BE2C (cell line): ENCODE measurements at places on chromosomes 6 and 20.

- DNase-seq, result no peak
Measured at GRCh38 chr6:54695815-54696214, 150.8 kb upstream of the FAM83B start.

DNA sequence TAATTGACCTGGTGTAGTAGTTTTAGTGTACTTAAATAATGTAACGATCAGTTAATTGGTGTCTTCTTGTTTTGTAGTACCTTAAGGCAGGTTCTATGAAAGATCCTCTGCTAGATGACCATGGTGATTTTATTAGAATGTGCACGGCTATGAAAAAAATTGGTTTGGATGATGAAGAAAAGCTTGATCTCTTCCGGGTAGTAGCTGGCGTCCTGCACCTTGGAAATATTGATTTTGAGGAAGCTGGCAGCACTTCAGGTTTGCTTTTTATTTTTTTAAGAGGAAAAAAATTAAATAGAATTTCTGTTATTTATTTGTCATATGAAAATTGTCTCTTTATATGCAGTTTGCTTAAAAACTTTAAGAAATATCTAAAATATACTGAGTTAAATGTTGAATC, 99.2 kb downstream of the MYO6 start:
- DNase-seq, result no peak

DNA sequence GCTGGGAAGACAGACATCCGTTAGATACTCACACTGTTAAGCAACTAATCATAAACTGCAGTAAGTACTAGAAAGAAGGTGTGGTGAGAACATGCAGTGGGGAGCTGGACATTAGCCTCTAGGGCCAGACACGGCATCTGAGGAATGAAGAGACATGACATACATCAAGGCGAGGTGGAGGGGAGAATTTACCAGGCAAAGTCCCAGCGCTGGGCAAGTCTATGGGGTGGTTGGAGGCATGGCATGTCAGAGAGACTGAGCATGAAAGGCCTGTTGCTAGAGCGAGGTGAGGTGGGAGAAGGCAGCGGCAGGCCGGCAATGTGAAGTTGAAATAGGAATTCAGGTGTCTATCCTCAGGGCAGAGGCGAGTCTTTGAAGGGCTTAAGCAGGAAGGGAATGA, 31.8 kb downstream of the SLC24A3 start:
- no peak for DNase-seq

DNA sequence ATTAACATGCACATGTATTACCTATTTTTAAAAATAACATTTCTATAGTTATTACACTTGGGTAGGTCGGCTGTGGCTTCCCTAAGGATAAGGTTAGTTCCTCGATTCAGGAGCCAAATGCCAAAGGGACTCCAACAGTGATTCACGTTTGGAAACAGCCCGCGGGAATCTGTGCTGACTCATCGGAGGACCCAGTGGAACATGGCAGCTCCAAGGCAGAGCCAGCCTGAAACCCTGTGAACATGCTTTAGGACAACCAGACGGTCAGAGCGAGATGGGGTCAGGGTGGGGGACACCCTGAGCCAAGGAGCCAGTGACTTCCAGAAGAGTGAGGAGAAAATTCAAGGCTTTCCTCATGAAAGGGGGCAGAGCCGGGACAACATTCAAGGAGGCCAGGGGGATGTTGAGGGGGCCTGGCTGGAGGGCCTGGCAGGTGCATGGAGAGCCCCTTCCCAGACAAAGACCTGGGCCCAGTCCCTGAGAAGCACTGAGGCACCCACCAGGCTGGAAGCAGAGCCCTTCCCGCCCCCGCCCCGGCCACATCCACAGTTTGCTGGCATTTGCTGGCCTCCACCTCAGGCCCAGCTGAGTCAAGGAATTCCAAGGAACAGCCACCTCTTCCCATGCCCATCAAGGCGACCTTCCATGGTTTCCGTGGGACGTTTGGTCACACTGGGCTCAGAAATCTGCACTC, 133.2 kb downstream of the SNX5 start:
- no peak for DNase-seq

DNA sequence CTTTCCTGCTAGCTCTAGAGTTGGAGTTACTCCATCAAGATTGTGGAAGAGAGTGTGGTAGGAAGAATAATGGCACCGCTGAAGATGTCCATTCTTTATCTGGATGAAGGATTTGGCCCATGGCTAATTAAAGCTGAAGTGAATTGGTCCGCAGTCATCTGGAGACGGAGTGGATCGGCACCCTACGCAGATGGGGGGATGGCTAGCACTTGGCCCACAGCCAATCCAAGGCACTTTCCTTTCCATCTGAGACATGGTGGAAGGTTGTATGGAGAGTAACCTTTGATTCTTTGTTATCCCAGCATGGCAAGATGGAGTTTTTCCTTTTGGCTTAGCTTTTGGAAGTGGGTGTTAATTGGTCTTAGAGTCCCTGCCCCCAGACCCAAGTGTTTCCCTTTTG, 88.3 kb downstream of the JPH2 start:
- DNase-seq, result no peak

DNA sequence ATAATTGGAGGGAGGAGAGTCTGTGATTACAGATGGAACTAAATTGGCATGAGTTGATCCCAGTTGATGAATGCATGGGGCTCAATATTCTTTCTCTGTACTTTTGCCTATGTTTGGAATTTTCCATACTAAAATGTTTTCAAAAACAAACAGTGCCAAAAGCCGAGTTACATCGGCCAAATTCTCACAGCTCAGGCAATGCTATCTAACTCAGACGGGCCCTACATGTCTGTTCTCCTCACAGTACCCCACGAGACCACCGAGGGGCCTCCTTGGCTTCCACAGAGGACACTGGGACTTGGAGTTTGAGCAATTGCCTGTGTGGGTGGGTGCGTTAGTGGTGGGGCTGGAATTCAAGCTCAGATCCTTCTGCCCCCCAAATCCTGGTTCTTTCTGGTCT, 413.2 kb downstream of the CDH26 start:
- DNase-seq, result no peak

DNA sequence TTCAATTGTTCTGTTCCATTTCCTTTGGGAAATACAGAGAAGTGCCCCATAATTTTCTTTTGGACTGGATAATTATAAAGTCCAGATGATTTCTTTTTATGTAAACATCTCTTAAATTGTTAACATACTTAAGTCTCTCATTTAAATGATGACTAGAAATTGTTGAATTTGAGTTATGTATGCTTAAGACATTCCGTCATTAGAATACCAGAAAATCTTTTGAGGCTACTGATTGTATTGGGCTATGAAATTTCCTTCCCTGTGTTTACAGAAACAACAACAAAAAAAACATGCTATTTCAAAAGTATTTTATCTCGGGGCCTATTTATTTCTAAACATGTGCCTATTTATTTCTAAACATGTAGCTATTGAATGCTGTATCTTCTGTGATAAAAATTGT, 125.4 kb downstream of the SH3BGRL2 start:
- DNase-seq, result no peak

- no peak for DNase-seq
Measured at GRCh38 chr6:163583558-163583957, 169.0 kb downstream of the QKI start.

DNA sequence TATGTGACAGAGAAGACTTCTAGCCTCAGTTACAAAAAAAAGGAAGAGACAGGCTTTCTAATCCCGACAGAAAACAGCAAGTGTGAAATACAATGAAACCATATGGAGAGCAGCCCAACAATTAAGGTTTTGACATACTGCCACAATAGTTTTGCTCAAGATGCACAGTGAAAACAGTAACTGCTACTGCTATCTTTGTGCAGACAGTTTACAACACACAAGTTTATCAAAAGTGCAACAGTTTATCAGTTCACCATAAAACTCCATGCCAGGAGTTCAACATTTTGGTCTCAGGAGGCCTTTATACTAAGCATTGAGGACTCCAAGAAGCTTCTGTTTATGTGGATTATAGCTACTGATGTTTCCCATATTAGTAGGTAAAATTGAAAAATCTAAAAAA, 37.6 kb downstream of the GOPC start:
- no peak for DNase-seq

DNA sequence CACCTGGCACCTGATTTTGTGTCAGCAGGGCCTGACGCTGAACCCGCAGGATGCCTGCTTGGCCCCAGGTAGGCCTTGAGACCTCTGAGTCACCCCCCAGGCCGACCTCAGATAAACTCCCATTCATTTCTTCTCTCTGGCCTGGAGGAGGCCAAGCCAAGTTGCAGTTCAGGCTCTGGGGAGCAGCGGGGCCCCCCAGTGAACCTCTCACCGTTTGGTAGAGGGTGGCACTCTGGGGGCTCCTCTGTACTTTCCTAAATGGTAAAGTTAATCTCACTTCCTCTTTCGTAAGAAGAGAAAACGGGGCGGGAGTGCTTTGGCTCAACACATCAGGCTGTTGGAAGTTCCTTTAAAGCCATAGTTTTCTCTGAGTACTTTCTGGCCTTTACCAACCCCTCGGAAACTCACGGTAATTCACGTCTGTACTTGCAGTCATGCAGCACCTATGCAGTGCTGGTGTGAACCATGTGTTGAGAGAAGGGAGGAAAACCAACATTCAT, 2.8 kb downstream of the SIRPA start:
- DNase-seq, result no peak
